ENCODE measurements at places on chromosomes 1 and 21.
A peak's percentile ranks its signal among the peaks of the same experiment; 100 is the strongest.

DNA sequence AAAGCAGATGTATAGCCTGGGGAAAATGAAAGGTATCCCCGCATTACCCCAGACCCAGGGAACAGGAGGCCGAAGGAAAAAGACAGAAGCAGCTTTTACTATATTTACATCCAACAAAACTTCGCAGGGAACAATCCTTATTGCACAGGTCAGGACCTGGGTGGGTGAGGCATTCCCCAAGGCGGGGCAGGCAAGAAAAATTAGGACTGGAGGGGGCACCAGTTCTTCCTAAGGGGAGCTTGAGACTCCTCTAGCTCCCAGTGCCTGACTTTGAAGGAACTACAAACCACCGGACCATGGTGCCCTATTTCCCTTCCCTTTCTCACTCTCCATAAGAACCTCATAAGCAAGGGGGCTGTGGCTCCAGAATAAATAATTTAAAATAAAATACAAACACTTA is 6.7 kb upstream of the GATAD2B start:
- DNase-seq = no peak

DNA sequence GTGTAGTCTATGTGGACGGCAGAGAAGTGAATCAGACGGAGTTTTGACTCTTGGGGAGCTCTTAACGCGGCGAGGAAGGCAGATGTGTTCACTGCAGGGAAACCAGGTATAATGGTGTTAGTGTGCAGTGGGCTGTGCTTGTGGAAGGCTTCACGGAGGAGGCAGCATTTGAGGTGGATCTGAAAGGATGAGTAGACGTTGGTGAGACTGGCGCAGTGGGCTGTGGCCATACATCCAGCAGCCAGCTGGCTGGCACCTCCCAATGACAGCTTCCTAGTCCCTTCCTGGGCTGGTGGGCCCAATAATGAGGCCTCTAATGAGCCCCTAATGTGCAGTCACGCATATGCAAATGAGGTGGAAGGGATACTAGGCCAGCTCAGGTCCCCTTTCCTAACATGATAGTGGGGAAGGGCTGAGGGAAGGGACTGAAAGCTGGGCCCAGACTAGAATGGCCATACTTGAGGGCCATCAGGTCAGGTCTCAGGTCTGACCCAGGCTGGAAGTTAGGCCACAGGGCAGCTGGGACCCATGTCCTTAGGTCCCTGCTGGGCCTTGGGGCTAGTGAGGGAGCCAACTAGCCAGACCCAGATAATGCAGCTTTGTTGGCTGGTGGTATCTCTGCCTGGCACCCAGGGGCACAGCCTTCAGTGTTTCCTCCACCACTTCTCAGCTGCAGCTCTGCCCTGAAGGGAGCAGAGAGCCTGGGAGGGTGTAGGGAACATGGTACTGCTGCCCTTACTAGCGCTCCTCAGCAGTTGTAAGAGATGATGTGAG is 3.8 kb downstream of the MAP7D1 start:
- DNase-seq = no peak

DNA sequence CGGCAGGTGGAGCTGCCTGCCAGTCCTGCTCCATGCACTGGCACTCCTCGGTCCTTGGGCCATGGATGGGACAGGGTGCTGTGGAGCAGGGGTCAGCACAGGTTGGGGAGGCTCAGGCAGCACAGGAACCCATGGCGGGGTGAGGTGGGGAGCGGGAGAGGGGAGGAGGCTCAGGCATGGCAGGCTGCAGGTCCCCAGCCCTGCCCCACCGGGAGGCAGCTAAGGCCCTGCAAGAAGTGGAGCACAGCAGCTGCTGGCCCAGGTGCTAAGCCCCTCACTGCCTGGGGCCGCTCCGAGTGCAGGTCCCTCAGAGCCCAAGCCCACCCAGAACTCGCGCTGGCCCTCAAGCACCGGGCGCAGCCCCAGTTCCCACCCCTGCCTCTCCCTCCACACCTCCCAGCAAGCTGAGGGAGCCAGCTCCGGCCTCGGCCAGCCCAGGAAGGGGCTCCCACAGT is 691 bp upstream of the GBP5 start:
- DNase-seq = no peak

GRCh38 chr1:9451081-9451480 is 88.2 kb upstream of the SLC25A33 start:
- no peak for DNase-seq

GRCh38 chr1:247114351-247115140 is 10.4 kb upstream of the ZNF669 start:
- DNase-seq = no peak

DNA sequence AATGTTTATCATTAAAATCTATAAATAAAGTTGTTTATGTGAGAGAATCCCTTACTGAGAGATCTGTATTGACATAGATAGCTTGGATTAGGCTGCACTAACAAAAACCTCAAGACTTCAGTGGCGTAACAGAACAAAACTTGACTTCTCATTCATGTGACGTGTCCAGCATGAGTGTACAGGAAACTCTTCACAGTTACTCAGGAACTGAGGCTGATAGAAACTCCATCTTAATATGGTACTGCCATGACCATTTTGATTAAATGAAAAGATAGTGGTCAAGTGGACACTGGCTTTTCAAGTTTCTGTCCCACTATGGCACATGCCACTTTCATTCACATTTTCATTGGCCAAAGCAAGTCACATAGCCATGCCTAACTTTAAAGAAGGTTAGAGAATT is 3.7 kb downstream of the ST3GAL3 start:
- DNase-seq = no peak

- DNase-seq = no peak
These were observed 521.6 kb upstream of the BEND5 start for GRCh38 chr1:49298304-49298703.

DNA sequence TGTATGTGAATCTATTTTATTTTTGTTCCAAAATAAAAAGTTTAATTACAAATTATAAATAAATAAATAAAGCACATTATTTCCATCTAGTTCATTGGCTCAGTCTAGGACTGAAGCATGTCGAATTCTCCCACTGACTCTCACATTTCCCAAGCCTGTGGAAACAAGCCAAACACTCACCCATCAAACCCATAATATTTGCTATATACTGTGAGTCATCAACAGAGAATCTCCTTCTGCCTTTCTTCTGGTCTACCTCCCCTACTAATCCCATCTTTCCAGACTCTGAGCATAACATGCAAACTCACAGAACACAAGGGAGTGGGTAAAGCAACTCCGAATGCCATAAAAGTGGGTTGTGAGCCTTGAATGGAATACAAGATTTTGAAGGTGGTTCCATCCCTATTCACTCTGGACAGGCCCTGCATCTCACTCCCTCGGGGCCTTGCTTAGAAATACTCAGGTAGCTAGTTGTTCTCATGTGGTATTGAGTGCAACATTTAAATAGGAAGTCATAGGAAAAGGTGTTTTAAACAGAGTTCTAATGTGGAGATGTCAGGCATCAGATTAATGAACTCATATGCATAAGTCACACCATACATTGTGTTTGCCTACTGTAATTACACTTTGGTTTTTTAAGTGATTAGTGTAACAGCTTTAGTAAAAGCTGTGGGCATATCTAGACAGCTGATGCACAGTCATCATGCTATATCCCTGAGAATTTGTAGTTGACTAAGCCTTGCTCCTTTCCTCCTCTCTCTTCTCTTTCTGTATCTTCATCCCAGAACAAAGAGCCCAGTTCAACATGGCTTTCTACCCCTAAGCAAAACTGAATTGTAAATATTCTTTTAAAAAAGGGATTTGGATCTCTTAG is 47.0 kb downstream of the F5 start:
- peak; percentile 59 for DNase-seq

DNA sequence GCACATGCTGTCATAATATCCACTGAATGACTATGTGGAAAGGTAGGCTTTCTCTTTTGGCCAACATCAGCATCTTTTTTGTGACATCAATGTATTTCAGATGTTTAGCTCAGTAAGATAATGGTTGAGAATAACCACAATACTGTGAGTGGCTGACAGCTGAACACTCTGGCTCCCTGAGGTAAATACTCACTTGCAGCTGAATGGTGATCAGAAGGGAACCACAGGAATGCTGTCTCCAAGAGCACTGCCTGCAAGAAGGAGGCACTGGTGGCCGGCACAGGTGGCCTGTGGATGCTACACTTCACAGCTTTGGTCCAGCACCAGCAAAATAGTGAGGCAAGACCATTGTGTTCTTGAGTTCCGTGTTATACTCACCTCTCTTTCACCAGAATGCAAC is 118.7 kb upstream of the PPM1J start:
- DNase-seq = no peak

- DNase-seq = no peak
These were observed 1.6 kb downstream of the GNPAT start for GRCh38 chr1:231242516-231243198.

DNA sequence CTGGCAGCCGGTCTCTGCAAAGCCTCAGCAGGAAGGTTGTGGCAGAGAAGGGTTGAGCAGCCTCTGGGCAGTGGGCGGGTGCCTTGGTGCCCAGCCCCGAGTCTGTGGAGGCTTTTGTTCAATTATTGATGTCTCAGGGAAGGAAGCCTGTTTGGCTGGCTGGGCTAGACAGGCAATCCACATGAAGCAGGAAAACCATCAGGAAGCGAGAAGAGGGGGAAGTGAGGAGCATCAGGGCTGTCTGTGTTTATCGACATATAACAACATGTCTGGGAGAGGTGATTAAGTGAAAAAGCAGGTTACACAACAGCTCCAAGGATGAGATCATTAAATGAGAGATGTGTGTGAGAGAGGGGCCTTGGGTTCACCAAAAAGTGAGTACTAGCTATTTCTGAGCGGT is 105.4 kb downstream of the UBE2U start:
- no peak for DNase-seq

All from fibroblast of skin of left biceps (primary cell).